ENCODE measurements at places on chromosomes 6 and 20.

- H3K27me3 ChIP-seq, result peaks cover 4% of the 10 kb centered on the region
- no peak for DNase-seq
- H3K4me1 ChIP-seq, result no peaks in the 10 kb centered on the region
- no peaks in the 10 kb centered on the region for H3K36me3 ChIP-seq
- H3K27ac ChIP-seq, result no peak overlapping the region
- no peak overlapping the region for H3K4me3 ChIP-seq
Observed at GRCh38 chr6:21654361-21654760, 60.8 kb downstream of the SOX4 start.

DNA sequence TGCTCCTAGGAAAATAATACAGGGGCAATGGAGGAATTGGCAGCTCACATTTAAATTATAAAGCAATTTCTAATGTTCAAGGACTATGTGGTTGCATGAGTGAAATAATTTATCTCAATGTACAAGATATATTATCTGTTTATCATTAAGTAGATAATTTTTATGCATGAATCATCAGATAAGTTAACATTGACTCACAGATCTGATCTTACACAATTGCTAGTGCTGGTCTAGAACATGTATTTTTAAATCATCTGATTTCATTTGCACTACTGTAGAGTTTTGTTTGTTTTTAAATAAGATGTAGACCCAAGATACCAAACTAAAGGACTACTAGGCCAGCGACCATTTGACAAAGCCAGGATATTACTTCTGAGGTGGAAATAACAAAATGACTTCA, 199.2 kb downstream of the BMP2 start:
- no peak for DNase-seq
- H3K27ac ChIP-seq, result no peak overlapping the region
- H3K27me3 ChIP-seq, result no peaks in the 10 kb centered on the region
- no peaks in the 10 kb centered on the region for H3K36me3 ChIP-seq

DNA sequence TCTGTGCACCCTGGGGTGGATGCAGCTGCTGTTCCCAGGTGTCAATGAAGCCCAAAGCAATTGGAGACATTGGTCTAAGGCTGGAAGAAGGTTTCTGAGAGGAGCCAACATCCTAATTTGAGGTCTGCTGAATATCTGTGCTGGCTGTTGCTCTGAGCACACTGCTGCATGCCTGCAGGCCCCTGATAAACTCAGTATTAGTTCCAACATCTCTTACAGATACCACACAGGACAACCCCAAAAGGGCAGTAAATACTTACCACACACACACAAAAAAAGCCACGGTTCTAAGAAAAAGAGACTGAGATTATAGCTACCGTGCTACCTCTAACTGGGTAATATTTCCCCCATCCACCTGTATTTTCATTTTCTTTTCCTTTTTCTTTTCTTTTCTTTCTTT, 164.3 kb upstream of the SOX4 start:
- peaks cover 4% of the 10 kb centered on the region for H3K27me3 ChIP-seq
- no peak overlapping the region for H3K27ac ChIP-seq
- H3K4me3 ChIP-seq, result no peak overlapping the region
- H3K4me1 ChIP-seq, result no peaks in the 10 kb centered on the region

DNA sequence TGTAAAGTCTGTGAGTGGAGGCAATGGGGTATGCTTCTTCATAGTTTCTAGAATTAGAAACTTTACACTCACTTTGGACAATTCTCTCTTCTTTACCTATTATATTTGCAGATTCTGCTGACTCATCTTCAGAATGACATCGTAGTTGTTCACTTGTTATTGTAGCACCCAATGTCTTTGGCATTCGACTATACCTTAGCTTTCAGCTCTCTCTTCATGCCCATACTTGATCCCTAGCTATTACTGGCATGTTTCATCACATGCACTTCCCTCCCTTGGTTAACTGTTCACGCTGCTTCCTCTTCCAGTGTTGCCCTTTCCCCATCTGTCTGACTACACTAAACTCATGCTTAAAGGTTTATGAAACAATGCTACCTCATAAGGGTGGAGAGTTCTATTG, 298.1 kb upstream of the TCF21 start:
- no peaks in the 10 kb centered on the region for H3K36me3 ChIP-seq
- no peak overlapping the region for H3K27ac ChIP-seq
- no peaks in the 10 kb centered on the region for H3K27me3 ChIP-seq
- no peak for DNase-seq
- H3K4me3 ChIP-seq, result no peak overlapping the region

DNA sequence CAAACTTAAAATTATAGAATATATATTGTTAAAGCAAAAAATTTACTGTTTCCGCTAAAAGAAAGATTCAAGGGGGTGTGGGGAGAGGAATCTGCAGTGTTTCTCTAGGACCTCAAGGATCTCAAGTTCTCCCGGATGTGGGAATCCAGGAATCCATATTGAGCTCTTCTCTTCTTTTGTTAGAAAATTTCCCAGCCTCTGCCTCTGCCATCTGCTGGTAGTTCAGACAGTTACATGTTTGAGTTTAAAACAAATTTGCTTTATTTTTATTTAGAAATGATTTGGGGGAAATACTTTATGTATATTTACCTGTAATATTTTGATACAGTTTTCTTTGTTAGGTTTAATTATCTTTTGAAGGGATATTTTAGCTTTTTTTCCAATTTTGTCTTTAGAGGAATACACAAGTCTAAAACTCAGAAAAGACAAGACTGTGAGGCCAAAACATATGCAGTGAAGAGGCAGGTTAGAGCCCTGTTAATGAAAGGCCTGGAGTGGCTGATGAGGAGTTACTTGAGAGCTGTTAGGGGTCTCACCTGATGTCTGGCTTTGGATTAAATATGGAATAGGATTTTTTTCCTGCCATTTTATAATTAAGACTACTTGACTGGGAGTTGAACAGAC, 268.8 kb downstream of the ARID1B start:
- H3K4me1 ChIP-seq, result peaks cover 22% of the 10 kb centered on the region
- no peak for DNase-seq
- no peaks in the 10 kb centered on the region for H3K36me3 ChIP-seq
- no peak overlapping the region for H3K4me3 ChIP-seq

- no peaks in the 10 kb centered on the region for H3K36me3 ChIP-seq
- DNase-seq, result no peak
- H3K4me3 ChIP-seq, result no peak overlapping the region
- H3K27ac ChIP-seq, result no peak overlapping the region
- no peaks in the 10 kb centered on the region for H3K4me1 ChIP-seq
- no peaks in the 10 kb centered on the region for H3K27me3 ChIP-seq
Observed at GRCh38 chr20:23331450-23332350, 18.9 kb upstream of the NXT1 start.

DNA sequence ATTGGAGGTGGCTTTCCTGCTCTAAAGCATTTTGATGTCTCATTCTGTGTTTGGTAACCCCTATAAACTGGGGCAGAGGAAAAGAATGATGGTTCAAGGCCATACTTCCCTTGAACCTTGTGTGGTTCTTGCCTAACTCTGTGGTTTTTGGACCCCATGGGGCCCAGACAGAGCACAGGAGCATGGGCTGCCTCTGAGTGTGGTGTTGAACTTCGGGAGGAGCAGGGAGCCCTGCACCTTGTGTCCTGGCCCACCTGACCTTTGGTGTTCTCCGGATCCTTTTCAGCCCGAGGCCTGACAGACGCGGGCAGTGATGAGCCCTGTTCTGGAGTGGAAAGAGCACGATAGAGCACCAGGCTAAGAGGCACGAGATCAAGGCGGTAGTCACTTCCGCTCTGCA, 18.8 kb downstream of the TMEM74B start:
- H3K27ac ChIP-seq, result no peak overlapping the region
- H3K27me3 ChIP-seq, result peaks cover 2% of the 10 kb centered on the region
- H3K4me1 ChIP-seq, result peaks cover 10% of the 10 kb centered on the region
- no peak overlapping the region for H3K4me3 ChIP-seq
- DNase-seq, result no peak
- peaks cover 38% of the 10 kb centered on the region for H3K36me3 ChIP-seq

All from immature natural killer cell (primary cell).